Amygdala (tissue), 56 donors: ENCODE measurements at places on chromosomes 12 and 14.
A peak's percentile ranks its signal among the peaks of the same experiment; 100 is the strongest.

- no peak for DNase-seq
Measured at GRCh38 chr12:114776731-114777442, 92.9 kb upstream of the TBX3 start.

GRCh38 chr14:67172056-67172455 is 17.2 kb upstream of the GARIN2 start:
- no peak for DNase-seq

- DNase-seq: no peak
Measured at GRCh38 chr12:111438481-111438880, 32.8 kb downstream of the SH2B3 start.

DNA sequence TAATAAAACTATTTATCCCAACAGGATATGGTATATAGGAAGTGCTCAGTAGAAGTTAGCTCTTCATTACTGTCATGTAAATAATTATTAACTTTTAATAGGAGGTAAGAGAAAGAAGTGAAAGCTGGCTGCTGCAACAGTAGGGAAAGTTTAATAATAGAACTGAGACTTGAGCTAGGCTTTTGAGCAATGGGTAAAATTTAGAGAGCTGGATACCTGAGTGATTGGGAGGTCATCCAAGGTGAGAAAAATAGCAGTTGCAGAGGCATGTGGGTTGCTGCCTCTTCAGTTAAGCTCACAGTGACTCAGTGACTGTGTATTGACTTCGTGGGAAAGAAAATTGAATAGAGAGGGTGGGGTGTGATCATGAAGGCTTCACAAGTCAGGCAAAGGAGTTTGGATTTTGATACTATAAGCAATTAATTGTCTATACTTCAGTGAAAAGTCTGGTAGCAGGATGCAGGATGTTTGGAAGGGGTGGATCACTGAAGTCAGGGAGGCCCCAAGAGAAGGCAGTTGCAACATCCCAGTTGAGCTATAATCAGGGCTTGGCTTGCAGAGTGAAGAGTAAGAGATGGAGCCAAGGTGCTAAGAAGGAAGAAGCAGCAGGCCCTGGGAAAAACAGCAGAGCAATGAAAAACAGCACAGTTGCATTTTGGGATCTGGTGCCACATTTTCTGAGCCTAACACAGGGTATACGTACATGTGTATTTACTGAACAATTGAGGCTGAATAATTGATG is 172.0 kb upstream of the FRMD6 start:
- no peak for DNase-seq

DNA sequence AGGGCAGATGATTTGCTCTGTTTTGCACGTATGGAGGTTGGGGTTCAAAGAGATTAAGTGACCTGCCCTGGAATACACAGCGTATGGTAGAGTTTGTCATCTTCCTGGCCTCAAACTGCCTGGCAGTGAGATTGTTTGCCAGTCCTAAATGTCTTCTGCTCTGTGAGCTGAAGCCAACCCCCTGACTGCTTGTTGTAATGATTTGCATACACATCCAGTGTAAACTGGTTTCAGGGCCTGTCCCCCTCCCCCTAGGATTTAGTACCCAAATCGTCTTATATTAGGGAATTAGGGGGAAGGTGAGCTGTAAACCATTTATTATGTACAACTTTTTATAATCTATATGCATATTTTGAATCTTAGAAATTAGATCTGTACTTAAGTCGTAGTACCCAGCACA is 38.4 kb downstream of the AKAP3 start:
- DNase-seq: no peak

DNA sequence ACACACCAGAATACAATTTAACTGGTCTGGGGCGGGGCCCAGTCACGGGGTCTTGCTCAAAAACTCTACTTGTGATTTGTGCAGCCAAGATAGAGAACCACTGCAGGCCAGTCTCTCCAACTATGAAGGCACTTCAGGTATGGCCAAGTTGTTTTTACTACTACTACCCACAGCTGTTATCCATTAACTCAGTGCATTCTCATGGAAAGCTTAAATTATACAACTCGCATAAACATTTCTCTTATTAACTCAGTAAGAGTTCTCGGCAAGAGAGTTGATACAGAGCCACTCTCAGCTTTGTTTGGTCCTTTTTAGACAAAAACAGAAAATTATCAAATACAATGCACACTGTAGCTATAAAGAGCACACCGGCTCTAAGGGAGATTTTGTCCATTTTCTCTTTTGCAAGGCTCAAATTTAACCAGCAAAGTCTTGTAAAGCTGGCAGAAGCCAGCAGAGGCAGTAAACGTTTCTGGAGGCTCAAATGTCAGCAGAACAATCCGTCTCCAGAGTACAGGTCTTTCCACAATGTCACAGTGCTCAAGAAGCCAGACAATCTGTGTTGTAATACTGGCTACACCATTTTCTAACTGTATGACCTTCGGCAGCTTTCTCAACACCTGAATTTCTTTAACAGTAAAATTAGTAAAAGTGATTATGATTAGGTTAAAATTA is 85.9 kb downstream of the PTGER2 start:
- no peak for DNase-seq

DNA sequence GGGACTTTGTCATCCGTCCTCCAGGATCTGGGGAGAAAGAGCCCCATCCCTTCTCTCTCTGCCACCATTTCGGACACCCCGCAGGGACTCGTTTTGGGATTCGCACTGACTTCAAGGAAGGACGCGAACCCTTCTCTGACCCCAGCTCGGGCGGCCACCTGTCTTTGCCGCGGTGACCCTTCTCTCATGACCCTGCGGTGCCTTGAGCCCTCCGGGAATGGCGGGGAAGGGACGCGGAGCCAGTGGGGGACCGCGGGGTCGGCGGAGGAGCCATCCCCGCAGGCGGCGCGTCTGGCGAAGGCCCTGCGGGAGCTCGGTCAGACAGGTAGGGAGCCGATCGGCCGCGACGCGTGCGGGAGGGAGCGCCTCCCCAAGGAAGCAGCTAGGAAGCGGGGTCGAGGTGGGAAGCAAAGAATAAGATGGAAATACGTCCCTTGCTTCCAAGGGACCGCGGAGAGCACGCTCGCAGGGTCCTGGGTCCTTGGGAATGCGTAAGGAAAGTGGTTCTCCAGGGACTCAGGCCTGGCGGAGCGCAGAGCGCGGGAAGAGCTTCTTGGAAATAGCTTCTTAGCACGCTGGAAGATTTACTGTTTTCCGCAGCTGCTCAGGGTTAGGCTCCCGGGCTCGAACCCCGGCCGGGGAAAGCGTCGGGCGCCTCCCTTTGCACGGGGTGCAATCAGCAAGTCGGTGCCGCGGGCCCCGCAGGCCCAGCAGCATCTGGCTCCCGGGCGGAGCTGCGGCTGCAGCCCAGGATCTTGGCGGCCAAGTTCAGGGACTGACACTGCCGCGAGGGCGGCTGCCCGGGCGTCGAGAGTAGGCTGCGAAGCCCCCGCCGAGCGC is 457 bp downstream of the SOCS2 start:
- DNase-seq: no peak

GRCh38 chr12:95998611-95999286 is 2.6 kb upstream of the HAL start:
- DNase-seq: no peak

DNA sequence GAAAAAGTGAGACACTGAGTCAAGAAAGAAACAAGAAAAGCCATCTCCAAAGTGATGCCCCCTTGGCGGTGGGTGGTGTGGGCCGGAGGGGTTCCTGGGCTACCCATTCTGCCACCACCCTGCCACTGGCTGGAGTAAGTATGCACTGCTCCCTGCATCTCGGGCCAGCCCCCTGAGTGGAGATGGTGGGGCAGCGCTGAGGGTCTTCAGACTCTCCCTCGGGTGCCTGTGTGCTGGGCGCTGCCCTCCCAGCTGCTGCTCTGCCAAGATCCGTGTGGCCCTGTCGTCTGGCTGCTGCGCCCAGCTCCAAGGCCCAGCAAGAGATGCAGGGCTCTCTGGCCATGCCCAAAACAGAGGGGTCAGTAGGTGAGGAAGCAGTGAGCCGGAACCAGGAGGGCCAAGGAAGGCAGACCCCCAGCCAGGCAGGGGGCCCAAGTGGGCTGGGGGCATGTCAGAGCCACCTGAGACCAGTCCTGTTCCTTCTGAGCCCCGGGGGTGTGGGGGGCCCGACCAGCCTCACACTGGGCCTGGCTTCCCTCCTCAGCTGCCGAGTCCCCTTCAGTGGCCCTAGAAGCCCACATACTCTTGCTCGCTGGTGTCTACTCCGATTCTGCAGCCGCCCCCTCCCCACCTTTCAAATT is 5.2 kb downstream of the GPR132 start:
- no peak for DNase-seq

- no peak for DNase-seq
Measured at GRCh38 chr14:55514819-55515490, 65.1 kb upstream of the KTN1 start.

- DNase-seq: no peak
Measured at GRCh38 chr12:55060470-55060869, 40.7 kb downstream of the NEUROD4 start.

DNA sequence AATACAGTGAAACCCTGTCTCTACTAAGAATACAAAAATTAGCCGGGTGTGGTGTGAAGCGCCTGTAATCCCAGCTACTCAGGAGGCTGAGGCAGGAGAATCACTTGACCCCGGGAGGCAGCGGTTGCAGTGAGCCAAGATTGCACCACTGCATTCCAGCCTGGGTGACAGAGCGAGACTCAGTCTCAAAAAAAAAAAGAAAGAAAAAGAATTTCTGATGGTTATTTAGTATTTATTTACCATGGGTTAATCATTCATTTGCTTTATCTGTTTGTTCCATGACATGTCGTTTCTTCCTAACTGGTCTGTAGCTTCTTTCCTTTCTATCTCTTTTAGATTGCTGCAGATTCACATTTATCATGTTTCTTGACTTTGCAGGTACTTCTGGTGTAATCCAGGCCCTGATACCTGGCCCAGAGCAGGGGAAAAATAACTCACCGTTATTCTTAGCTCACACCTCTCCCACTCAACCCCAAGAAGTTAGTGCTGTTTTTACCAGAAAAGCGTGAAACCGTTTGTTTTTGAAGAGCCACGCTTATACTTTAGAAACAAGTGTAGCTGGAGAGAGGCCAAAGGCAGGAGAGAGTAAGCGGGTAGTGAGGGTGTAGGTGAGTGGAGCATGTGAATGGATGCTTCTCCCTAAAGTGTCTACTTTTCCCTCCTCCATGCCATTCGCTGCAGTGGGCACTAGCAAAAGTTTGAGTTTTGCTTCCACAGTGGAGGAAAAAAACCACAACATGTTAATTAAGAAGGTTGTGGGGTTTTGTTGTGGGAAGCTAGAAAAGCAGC is 45.4 kb downstream of the SRGAP1 start:
- no peak for DNase-seq

GRCh38 chr14:104427131-104427851 is 152.3 kb upstream of the C14orf180 start:
- DNase-seq: no peak

- peak; percentile 22 for DNase-seq
Measured at GRCh38 chr12:47838286-47838931, 18.7 kb upstream of the HDAC7 start.

DNA sequence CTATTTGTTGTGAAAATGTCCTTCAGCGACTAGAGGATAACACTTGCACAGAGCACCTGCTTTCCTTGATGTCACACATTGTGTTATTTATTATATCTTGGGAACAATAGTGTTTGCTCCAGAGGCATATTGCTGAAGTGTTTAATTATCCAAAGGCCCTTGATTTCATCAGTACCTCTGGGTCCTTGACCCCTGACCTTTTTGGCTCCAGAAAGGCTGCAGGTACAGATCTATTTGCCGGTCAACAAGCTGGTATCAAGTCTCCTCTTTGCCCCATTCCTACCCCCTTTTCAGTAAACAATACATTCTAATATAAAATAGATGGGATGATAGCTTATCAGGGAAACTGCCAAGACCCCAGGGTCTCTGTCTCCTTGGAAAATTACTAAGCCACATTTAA is 206.8 kb downstream of the DACT1 start:
- no peak for DNase-seq
